Activated naive CD8-positive, alpha-beta T cell treated with anti-CD3 and anti-CD28 coated beads, Interleukin-2, amount 50 U/mL, for 24 hours (primary cell): ENCODE measurements at places on chromosomes 12 and 14.
A peak's percentile ranks its signal among the peaks of the same experiment; 100 is the strongest.

DNA sequence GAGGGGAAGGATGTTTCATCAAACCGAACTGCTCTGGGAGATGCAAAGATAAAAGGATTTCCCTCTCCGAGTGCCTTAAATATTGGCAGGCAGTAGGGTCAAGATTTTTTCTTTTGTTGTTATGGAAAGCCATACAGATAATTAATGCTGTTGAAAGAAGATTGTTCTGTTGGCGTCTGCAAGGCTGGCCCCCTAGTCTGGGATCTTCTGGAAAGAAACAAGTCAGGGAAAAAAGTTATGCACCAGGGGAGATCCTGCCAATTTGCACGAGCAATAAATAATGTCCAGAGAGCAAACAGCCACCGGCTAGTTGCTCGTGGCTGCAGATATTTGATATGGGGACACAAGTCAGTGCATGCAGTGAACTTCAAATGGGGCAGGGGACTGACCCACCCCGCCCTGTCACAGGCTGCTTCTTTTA lies 202.1 kb upstream of the MYL2 start:
- DNase-seq, result no peak

DNA sequence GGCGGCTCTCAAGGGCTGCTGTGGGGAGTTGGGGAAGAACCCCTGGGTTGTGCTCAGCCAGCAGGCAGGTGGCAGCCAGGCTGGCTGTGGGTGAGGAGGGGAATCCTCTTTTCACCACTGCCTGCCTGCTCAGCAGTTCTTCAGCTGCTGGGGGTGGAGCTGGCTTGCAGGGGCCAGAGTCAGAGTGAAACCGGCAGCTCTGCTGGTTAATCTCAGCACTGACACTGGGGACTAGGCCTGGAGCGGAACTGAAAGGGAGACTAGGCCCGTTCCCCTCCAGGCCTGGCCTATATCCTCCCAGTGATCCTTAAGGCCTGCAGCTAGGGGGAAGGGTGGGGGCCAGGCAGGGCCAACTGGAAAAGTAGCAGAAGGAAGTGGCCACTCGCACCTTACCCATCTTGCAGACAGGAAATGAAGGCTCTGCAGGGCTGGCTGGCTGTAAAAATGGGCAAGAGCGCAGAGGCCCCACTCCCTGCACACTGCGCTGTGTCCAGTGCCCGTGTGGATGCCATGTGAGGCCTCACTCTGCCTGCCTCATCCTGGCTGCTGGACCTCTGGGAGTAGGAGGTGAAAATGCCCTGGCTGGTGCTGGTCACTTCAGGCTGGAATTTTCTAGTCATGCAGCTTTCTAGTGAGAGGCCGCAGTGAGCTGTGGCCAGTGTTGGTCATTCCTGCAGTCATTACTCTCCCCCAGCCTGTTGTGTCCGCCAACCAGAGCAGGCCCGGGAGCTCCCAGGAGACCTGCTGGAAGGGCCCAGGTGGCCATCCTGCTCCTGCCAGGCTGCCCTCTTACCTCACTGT lies 39.4 kb downstream of the SH2B3 start:
- peak; percentile 86 for DNase-seq

DNA sequence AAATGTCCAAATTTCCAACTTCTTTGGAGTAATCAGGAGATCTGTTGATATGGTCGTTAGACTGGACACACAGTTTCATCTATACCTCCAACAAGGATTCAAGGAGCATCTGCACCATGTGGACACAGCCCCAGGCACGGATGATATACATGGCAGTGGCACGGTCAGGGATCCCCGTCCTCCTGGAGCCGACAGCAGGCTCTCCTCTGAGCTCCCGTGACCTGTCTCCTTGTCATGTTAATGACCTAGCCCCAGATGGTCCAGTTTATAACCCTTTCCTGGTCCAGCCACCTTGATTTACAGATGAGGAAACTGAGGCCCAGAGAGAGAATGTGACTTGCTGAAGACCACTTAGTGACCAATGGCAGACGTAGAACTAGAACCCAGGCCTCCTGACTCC lies 16.5 kb upstream of the SERPINA4 start:
- no peak for DNase-seq

- no peak for DNase-seq
These were observed 49.9 kb downstream of the PPP2R5E start for GRCh38 chr14:63493246-63493645.

- DNase-seq, result no peak
These were observed 703.5 kb upstream of the TBX3 start for GRCh38 chr12:115387467-115387901.

GRCh38 chr12:24083838-24084237 lies 134.4 kb upstream of the SOX5 start:
- no peak for DNase-seq

DNA sequence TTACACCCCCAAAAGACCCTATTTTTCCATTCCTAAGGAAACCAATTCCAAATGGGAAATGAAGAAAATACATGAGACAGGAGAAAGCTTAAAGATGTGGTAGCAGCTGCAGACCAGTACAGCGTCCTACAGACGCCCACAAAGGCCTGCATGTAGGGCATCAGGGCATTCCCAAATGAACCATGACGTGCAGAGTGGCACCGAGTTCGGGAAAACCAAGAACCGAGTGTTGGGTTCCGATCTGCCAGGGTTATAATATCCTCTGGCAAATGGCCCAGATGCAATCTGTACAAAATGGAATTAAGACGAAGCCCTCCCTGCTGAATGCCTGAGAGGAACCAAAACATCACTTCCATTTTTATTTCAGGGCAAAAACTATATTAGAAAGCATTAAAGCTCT lies 34.4 kb upstream of the SELPLG start:
- DNase-seq, result no peak

DNA sequence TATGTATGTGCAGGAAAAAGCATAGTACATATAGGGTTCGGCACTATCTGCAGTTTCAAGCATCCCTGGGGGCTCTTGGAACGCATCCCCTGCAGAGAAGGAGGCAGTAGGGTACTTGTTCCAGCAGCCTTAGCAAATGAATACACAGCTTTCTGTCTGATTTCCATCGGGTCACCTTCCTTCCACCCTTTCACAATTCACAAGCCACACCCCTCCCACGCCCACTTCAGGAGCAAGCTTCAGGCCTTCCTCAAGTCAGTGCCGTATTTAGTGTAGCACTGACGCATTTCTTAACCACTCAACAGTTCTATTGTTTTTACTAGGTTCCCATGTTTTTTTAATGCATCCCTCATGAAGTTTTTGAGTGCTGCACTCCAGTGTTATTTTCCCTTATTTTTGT lies 64.2 kb downstream of the CLMN start:
- DNase-seq, result no peak

- DNase-seq, result no peak
These were observed 211.4 kb upstream of the RTL1 start for GRCh38 chr14:101114726-101115515.

- DNase-seq, result no peak
These were observed 62.6 kb downstream of the GALNT9 start for GRCh38 chr12:132266802-132267201.

- no peak for DNase-seq
These were observed 12.0 kb downstream of the NGDN start for GRCh38 chr14:23481362-23481970.

GRCh38 chr14:91231446-91231845 lies 13.1 kb downstream of the GPR68 start:
- DNase-seq, result no peak

DNA sequence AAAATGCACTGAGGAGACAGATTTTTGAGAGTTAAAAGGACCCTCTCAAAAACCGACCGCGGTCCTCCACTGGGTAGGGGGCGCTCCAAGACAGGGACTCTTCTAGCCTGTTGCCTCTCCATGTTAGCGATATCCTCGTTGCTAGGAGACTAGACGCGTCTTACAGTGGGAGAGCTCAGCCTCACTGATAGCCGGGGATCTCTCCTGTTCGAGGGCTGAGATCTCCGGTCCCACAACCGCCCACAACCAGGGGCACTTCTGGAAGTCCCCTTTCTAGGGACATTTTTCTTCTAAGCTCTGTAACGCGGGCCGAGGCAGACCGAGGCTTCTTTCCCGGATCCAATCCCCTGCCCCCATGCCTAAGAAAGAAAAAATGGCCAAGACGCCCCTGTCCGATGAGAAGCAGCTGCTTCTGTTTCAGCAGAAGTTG lies 21.3 kb downstream of the FKBP11 start:
- peak; percentile 87 for DNase-seq

GRCh38 chr14:100823413-100824080 lies 2.4 kb upstream of the MEG3 start:
- no peak for DNase-seq

- DNase-seq, result no peak
These were observed 58.8 kb downstream of the TRMT5 start for GRCh38 chr14:60922050-60922449.

DNA sequence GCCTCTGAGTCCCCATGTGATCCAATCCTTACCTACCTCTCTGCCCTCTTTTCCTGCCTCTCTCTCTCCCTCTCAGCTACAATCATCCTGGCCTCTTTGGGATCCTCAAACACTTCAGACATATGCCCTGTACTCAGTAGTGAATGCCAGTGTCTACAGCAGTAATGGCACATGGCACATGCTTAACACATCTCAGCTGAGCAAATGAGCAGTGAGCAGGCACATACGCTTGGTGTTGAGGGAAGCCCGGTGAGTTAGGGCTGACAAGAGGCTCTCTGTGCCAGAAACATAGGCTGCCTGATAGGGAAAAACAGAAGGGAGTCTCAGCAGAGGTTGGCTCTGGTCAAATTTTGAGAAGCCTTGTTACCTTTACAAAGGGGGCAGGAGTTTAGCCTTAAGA lies 409.1 kb downstream of the TMEM132D start:
- DNase-seq, result no peak

GRCh38 chr12:25785134-25785533 lies 173.3 kb upstream of the RASSF8 start:
- DNase-seq, result no peak

GRCh38 chr12:111178181-111179081 lies 190.5 kb downstream of the PHETA1 start:
- DNase-seq, result no peak

- DNase-seq, result no peak
These were observed 50.8 kb downstream of the RPS6KA5 start for GRCh38 chr14:91009501-91010152.

GRCh38 chr12:111907740-111908139 lies 65.7 kb downstream of the MAPKAPK5 start:
- no peak for DNase-seq

DNA sequence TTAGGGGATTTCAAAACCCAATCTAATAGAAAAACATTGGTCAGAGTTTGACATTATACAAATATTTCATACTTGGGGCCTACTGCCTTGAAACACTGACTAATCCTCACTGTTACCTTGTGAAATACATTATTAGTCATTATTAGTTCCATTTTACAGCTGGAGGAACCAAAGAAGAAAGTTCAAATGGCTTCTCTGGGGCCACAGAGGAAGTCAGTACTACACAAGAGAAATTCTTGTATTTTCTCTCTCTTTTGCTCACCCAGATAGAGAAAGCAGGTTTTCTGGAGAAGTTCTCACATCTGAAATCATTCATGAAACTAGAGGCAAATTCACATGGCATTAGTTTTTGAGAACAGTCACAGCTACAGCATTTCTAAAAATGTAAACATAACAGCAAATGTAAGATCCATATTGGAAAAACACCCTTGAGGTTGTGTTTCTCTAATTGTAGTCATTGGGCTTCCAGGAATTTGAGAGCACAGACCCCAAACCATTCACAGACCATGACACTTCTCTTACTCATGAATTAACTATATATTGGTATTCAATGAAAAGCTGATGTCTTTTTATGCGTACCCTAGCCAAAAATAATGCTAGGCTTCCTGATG lies 83.0 kb downstream of the LLPH start:
- no peak for DNase-seq

DNA sequence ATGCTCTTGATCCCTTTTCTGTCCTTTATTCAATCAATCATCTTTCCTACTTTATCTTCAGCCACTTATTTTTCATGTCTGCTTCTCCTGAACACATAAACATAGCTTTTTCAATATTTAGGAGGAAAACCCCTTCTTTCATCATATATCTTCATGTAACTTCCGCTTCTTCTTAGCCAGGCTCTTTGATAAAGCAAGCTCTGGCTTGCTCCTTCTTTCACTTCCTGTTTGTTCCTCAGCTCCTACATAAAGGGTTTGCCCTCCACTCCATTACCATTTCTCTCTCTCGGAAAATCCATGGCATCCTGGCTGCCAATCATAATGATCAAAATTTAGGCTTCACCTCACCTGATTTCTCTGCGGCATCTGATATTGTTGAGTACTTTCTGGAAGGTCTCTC lies 33.7 kb upstream of the HELB start:
- DNase-seq, result no peak

GRCh38 chr12:74105434-74105833 lies 432.2 kb upstream of the ATXN7L3B start:
- DNase-seq, result no peak

DNA sequence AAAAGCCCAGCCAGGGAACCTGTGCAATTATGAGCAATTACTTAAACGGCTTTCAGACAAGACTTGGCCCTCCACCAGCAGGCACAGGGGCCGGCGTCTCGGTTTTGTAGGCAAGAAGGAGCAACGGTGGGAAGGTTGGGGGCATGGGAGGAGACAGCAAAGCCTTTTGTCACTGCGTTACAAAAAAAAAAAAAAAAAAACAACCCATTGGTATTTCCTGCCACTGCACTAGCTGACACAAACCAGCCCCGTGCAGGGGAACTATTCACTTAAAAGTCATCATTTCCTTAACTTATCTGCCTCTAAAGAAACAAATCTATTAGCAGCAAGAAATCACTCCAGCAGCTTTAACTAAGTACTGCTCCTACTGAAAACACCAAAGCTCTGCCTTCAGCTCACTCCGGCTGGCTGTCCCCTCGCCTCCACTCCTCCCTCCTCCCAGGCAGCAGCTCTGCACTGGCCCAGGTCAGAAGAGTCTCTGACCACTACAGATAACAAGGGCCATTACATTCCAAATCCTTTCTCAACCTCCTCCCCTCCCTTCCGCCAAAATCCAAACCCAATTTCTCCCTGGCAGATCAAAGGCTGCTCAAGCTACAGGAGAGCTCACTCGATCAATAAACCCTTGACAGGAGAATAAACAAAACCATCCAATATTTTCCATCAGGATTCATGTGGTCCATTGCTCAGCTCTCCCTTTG lies 105.2 kb upstream of the CDKN3 start:
- DNase-seq, result no peak

DNA sequence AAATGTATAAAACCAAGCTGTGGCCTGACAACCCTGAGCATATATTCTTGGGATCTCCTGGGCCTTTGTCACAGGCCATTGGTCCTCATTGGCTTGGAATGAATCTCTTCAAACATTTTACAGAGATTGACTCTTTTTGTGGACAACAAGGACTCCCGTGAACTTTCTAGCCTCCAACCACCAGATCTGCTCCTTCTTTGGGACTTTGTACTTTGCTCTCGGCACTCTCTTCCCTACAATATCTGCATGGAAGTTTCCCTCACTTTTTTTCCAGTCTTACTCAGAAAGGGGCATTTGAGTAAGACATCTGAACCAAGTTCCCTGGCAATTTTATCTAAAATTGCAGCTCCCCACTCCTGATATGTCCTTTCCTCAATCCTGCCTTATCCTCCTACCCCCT lies 158.8 kb downstream of the PHLDA1 start:
- no peak for DNase-seq
